ENCODE measurements at places on chromosomes 4 and X.

DNA sequence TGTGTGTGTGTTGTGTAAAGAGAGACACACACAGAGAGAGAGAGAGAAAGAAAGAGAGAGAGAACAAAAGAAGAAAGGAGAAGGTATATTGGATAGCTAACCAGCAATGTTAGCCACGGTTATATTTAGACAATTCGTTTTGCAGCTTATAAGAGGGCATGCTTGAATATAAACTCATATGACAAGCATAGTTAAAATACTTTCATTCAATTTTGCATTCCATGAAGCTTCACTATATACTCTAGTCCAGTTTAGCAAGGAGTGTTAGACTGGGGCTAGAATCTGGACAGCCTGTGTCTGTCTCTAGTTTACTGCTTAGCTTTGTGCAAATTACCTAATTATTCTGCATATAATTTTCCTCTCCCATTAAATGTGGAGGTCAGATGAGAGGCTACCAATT, 525.9 kb upstream of the ZFP42 start:
- DNase-seq: no peak

- DNase-seq: no peak
These were observed 103.1 kb upstream of the BMP3 start for GRCh38 chr4:80927420-80927819.

DNA sequence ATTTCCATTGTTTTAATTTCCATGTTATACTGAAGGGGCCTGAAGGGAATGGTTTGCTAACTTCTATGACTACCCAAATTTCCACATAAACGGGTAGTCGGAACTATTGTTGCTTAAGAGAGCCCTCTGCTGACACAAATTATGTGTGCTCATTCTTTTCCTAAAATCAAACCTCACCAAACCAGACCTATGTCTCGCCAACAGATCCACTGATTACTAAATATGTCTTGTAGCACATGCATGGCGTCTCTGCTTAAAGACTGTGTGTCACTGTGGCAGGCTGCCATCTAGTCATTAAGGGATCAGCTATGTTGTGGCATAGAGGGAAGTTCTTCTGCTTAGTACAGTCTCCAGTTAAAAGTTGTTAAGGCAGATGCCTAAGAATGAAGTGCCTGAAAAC, 25.1 kb downstream of the PIR start:
- no peak for DNase-seq

DNA sequence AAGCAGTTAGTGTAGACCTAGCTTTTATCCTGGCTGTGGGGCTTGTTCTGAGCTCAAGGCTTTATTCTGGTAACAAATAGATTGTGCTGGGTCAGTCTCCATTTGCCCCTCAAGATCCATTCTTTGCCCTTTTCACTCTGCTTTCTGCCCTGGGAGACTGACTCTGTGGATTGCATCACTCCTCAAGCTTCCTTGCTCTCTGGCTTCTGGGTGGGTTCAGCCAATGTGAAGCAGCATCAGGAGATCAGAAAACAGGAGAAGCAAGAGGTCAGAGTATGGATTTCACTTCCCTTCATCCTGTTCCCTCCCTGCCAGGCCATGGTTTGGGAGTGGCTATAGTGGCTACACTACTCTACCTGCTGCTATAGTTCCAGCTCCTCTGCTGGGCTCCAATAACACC, 184.1 kb upstream of the NDP start:
- no peak for DNase-seq

Data from right forelimb (tissue), 1 donor.